Cardiac muscle cell (in vitro differentiated cells and primary cell): ENCODE measurements at places on chromosomes 4 and X.

- DNase-seq, result peak; percentile 77
These were observed at the start of gene G6PD for GRCh38 chrX:154546354-154547244. Gene G6PD, minus strand, starts transcription at chrX:154546846. Its CDS starts 691 bp downstream, at chrX:154546155.

DNA sequence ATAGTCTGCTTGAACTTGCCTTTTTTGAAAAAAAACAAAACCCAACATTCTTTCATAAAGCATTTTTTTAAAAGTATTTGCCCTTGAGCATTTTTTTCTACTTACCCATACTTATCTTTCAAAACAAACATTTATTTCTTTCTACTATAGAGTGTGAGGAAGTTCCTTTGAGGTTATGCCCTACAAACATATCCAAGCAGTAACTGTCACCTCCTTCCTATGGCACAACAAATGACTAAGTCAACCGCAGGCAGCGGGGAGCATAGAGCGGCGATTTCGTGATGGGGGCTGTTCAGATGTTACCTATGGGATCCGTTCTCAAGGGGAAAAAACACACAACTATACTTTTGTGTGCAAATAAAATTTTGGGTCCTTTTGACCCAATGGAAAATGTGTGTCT lies 19.4 kb downstream of the SPRY1 start:
- DNase-seq, result no peak

DNA sequence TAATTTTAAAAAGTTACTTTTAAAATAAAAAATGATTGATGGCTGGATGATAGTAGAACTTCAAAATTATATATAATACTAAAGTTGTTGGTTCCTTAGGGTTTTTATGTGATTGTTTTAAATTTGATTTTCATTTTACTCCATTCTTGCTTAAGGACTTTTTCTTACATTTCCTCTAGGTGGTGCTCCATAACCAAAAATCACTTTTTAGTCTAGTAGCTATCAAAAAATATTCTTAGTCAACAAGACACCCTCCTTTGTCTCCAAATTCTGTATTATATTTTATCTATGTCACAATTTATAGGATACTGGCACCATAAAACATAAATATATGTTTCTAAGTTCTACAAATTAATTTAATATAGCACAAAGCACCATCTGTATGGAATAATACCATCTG lies 67.2 kb upstream of the BRWD3 start:
- peak; percentile 12 for DNase-seq

DNA sequence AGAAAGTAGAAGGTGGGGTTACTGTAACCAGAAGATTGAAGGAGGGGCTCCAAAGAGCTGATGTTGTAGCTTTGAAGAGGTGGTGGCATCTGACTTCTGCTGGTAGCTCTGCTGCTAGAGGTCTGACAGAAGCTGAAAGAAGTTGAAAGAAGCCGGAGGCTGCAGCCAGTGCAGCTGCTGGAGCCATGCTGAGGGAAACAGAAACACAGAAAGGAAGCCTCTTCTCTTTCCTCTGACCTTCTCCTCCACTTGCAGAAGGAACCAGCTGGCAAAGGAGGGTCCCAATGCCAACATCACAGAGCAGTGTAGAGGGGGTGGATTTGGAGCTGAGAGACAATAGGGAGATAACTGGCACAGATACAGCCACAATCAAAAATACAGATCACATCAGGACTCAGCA lies 89.3 kb upstream of the HHIP start:
- DNase-seq, result no peak

- DNase-seq, result no peak
These were observed 75.3 kb downstream of the PWWP3B start for GRCh38 chrX:106243376-106243775.

DNA sequence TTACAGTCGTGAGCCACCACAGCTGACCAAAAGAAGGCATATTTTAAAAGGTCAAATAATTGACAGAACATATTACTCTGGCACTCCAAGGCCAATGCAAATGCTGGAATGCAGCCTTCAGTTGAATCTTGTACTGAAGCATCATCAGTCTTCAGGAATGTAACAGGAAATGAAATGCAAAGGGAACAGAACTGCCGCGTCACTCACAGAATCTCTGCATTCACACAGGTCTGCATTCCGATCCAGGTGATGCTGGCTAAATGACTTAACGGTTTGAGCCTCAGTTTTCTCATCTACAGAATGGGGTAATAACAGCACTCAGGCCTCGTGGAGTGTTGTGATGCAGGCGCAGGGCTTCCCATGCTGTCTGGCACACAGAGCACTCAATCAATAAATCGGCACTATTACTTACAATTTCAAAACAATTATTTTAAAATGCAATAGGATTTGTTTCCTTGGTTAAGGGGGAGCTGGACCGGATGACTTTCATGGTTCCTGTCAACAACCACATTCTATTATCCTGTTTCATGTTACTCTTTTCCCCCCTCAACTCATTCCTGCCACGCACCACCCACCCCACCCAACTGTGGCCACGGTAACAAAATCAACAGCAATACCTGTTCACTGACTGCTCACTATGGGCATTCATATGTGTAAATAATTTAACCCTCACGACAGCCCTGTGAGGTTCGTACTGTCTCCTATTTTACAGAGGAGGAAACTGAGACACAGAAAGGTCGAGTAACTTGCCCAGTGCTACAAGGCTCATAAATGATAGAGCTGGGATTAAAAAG lies 32.4 kb downstream of the IGFBP7 start:
- peak; percentile 83 for DNase-seq

GRCh38 chrX:5907207-5907606 lies 321.5 kb downstream of the NLGN4X start:
- DNase-seq, result no peak

DNA sequence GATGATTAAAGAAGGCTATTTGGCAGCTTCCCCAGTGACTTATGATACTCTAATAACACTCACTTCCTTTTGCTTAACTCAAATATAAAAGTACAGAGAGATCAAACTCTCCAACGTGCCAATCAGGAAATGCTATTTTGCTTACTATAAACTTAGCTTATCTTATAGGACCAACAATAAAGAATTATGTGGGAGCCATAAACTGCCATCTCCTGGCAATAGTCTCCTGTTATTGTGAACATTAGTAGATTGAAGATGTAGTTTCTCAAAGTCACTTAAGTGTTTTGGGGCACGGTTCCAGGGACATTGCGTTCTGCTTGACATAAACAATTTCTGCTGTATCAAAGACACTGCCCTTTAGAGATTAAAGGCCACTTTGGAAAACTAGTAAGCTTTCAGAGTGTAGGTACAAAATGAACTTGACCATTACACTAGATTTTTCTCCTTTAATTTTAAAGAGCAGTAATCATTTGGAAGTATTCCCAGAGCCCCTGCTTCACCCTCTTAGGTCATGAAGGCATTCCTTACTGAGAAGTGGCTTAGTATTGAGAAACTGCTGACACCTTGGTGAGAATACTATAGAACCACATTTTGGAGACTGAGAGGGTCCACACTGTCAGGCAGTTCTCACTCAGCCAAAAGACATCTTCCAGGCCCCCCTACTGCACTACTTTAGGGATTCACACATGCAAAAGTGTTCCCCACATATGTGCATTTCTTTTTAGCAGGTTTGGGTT lies 51.9 kb downstream of the MAOA start:
- no peak for DNase-seq

DNA sequence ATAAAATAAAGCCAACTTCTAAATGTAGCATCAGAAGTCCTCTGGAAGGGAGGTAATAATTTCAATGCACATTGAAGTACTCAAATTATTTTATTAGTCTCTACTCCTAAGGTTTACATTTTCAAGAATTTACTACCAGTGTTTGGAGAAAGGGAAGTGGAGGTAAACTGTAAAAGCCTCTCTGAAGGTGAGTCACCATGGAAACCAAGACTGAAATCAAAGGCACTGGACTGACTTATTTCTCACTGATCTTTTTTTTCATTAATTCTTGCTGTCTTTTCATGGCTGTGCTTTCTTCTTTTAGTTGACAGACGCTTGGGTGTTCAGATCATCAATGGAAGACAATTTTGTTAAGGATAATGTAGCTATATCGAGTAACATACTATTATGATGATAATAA lies 9.7 kb downstream of the SLC39A8 start:
- DNase-seq, result no peak

GRCh38 chr4:9921326-9921725 lies 100.0 kb downstream of the SLC2A9 start:
- no peak for DNase-seq

GRCh38 chr4:47801481-47802002 lies 36.3 kb downstream of the CORIN start:
- peak; percentile 40 for DNase-seq

GRCh38 chrX:49192722-49193328 lies 6.7 kb upstream of the PRICKLE3 start:
- no peak for DNase-seq

GRCh38 chr4:3835527-3836405 lies 69.6 kb downstream of the ADRA2C start:
- no peak for DNase-seq

DNA sequence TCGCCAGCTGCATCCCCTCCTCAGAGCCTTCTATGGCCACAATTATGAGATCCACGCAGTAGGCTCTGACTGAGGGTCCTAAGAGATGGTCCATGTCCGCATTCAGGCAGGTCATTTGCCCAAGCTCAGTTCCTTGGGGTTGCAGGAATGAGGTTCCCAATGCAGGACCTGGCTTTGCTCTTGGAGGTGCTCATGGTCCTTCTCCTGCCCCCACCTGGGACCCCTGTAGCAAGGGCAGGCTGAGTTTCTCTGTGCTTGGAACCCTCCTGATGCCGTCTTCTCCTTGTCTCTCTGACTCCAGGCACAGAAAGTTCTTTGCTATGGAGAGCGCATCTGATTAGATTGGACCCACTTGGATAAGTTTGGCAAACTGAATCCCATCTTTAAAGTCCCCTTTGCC lies 16.5 kb upstream of the SHOX start:
- DNase-seq, result no peak

GRCh38 chr4:74284053-74284452 lies 24.2 kb upstream of the EPGN start:
- DNase-seq, result no peak

GRCh38 chr4:23476515-23477090 lies 413.2 kb downstream of the PPARGC1A start:
- DNase-seq, result peak; percentile 14

DNA sequence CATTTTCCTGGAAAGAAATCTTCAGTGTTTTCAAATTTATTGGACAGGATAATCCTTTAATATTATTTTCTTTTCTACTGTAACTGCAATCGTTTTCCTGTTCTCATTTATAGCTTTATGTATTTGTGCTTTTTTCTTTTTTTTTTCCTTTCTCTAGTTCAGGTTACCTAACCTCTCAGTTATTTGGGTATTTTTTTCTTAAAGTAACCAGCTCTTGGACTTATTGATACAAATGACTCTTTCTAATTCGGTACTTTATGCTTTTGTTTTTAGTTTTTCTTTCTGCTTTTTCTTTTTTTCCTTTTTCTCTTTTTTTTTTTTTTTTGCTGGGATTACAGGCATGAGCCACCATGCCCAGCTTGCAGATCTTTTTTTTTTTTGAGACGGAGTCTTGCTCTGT lies 25.2 kb downstream of the WWC2 start:
- DNase-seq, result no peak

DNA sequence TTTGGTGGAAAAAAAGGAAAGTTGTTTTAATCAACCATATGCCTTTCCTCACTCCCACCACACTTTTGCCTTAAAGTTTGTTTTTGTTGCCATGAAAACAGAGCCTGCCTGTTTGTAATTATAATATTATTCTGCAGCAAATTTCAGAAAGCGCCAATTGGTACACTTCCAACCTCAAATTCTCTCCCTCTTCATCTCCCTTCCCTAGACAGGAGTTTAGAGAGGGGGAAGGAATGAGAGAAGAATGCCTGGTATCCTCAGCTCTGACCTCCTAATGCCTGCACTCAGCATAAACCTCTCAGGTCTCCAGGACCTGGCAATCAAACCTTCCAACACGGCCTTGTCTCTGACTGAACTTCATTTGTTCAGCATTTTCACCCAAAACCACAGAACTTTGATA lies 138.4 kb upstream of the HCCS start:
- DNase-seq, result no peak

GRCh38 chr4:107278791-107279483 lies 242.8 kb upstream of the DKK2 start:
- no peak for DNase-seq

DNA sequence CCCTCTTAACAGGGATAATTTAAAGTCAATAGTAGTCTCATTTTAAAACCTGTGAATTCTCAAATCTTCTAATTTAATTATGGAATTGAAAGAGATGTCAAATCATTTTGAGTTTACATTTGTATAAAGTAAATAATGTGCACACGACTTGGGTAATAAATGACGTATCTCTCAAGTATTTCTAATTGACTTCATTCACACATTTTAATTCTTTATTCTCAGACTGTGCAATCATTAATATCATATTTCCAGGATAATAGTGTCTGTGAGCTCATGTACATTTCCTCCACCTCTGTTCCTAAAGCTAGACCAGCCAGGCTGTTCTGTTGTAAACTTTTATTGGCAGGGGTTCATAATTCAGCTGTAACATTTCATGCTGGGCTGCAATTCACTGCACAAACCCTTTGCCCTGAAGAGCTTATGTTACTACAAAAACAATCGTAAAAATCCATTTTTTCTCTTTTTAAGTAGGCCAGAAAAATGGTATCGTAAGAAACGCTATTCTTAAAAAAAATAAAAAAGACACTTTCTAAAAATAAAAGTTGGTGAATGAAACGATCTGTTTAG lies 1103.1 kb upstream of the TENM3 start:
- DNase-seq, result no peak

GRCh38 chr4:140466146-140466545 lies 31.9 kb downstream of the MGAT4D start:
- DNase-seq, result no peak

DNA sequence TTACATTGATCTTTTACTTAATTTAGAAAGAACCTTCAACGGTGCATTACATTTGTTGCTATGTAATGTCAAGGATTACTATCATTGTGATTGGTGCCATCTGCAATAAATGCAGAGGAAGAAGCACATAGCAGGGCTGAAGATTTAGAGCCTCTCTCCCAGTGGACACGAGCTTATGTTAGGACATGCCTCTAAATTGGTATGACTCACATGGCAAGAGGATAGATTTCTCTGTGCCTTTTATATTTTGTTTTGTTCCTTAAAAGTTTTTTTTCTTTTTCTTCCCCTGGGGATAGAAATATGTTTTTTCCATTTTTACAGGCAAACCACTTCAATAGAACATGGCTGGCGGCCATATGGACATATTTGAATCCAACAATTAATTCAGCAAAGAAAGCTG lies 205.0 kb upstream of the HAND2 start:
- no peak for DNase-seq

GRCh38 chr4:152356428-152357034 lies 179.4 kb downstream of the FBXW7 start:
- DNase-seq, result no peak
